ENCODE measurements at places on chromosomes 11 and 22. TPM values are rescaled to one million over a fixed set of nuclear protein-coding genes. Genes with fewer than 3 reads are reported as not detected.

DNA sequence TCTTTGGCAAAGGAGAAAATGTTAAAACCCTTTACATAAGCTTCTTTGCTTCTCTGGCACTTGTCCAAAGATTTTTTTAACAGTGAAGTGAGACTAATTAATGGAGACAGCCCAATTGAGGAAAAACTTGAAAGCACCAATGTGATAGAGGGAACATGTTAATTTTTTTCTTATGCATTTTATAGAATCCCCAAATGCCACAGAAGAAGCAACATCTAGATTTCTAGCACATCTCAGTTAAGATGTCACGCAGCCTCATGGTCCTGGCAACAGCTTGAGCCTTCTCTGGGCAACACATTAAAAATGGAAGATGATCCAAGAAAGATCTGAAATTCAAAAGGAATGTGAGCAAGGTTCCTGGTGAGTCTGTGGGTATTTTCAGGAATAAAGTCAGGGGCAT, 48.5 kb downstream of the PACSIN2 start:
- DNase-seq, result no peak

The TMEM41B gene
- 28.8 TPM for total RNA-seq

The ALDH3B1 gene
- not detected for total RNA-seq

- DNase-seq, result no peak
Measured at GRCh38 chr22:27581236-27581635, 220.3 kb downstream of the MN1 start.

- DNase-seq, result no peak
Measured at GRCh38 chr11:26011474-26011873, 320.5 kb upstream of the ANO3 start.

The SCN4B gene
- total RNA-seq, result 0.08 TPM

The TEX12 gene
- total RNA-seq, result 0.24 TPM

All from activated T-helper 1 cell treated with anti-CD3 and anti-CD28 coated beads, Interleukin-12 subunit alpha, Interleukin-12 subunit beta, Interleukin-2, Interleukin-4 antibody, amounts not matched to agents 30 ng/mL and 10 ng/mL and 1 ng/mL, durations not matched to agents 14 hours and 24 hours and 36 hours (primary cell).